ENCODE measurements at places on chromosomes 2 and 18.

- no peak for DNase-seq
These were observed 1.0 kb upstream of the FAHD2A start for GRCh38 chr2:95401480-95401879.

DNA sequence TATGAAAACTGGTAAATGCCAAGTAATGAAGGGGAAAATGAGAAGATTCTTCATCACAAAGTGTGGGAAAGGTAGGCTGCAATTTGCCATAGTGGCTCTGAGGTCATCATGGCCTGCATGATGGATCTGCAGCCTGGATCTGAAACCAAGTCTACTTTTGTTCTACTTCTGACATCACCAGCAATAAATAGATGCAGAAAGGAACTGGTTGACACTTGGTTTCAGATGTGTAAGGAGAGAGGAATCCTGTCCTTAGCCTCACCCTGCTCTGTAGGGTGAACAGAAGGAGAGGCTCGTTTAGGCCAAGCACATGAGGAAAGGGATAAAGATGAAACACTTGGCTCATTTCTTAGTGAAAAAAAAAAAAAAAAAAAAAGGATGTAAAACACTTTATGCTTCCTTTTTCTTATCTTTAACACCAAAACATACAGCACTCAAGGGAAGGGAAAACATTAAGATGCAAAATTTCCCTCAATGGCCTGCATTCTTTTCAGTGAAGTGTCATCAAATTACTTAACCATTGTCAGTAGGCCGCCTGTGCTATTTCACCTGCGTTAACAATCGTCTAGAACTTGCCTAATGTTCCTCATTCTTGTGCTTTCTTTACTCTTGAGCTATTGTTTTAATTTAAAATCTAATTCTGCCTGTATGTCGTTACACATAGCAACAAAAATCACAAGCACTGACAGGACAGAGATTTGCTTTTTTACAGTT, 3.9 kb downstream of the NEB start:
- DNase-seq, result no peak

DNA sequence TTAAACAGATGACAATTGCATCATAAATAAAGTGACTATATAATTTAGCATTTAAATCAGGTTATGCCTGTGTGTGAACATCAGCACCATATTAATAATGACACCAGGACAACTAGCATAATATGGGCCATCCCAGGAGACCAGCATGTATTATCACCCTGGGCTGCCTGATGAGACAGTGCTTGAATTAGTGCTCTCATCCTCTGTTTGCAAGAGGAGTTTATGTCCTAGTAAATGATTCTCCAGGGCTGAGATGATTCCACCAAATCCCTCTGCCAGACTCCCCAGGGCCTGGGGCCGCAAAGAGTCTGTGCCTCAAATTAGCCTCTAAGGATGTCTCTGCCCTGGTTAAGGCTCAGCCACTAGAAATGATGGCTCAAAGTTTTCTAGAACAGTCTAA, 97.7 kb downstream of the SGPP2 start:
- DNase-seq, result no peak

DNA sequence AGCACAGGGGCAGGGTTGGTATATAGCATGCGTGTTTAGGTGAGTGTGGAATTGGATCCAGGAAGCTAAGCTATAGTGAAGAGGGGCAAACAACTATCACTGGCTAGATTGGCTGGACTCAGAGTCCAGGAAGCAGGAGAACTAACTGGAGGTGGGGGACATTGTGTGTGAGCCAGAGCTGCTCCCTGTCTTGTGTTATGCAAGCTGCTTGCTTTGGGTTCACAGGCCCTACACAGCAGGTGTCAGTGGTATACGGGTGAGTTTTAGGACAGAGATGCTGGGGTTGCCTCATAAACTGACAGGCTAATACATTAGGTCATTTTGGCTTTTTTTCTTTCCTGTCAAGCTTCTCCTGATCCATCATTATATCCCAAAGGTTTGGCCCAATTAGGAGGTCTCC, 87.5 kb downstream of the CCDC85A start:
- DNase-seq, result no peak

- DNase-seq, result peak; percentile 26
These were observed 251.8 kb downstream of the AGAP1 start for GRCh38 chr2:235745597-235745996.

- DNase-seq, result no peak
These were observed 54.8 kb downstream of the KCNS3 start for GRCh38 chr2:17933256-17933655.

- DNase-seq, result no peak
These were observed 52.9 kb downstream of the HNRNPLL start for GRCh38 chr2:38549851-38550250.

All from hematopoietic multipotent progenitor cell treated with erythropoietin and hydrocortisone succinate and interleukin-3 and kit ligand, for 15 days (in vitro differentiated cells).